ENCODE measurements at places on chromosomes 7 and 10. TPM values are rescaled to one million over a fixed set of nuclear protein-coding genes. Genes with fewer than 3 reads are reported as not detected.

IFT22 gene
- total RNA-seq: 10.7 TPM

DDX21 gene
- 481 TPM for total RNA-seq

OPALIN gene
- not detected for total RNA-seq

CADPS2 gene
- 0.11 TPM for total RNA-seq

GIMAP1 gene
- total RNA-seq: 2.1 TPM

UPK3BL2 gene
- total RNA-seq: 4.7 TPM
